ENCODE measurements at places on chromosomes 6 and 20. TPM values are rescaled to one million over a fixed set of nuclear protein-coding genes. Genes with fewer than 3 reads are reported as not detected.

FNDC1 gene
- total RNA-seq: not detected

ELOVL4 gene
- 0.74 TPM for total RNA-seq

- no peak for DNase-seq
Observed at GRCh38 chr20:20713244-20713765, 861 bp upstream of the RALGAPA2 start.

DNA sequence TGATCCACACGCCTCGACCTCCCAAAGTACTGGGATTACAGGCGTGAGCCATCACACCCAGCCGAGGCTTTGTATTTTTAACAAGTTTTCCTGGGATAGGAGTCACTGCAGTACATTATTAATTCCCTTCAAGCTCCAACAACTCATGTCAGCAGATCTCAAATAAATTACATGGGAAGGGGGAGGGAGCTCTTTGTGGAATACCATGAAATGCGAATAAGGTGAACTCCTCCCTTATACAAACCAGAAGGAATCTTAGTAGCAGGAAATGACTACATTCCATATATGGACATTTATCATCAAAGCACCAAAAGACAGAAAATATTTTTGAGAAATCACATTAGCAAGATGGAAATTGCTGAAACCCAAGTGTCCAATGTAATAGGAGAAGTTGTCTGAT, 2.9 kb downstream of the GSS start:
- DNase-seq: no peak

GRCh38 chr6:136739501-136739900, 52.8 kb downstream of the MAP3K5 start:
- DNase-seq: no peak

GRCh38 chr20:36624068-36624943, 18.7 kb downstream of the RAB5IF start:
- no peak for DNase-seq

DNA sequence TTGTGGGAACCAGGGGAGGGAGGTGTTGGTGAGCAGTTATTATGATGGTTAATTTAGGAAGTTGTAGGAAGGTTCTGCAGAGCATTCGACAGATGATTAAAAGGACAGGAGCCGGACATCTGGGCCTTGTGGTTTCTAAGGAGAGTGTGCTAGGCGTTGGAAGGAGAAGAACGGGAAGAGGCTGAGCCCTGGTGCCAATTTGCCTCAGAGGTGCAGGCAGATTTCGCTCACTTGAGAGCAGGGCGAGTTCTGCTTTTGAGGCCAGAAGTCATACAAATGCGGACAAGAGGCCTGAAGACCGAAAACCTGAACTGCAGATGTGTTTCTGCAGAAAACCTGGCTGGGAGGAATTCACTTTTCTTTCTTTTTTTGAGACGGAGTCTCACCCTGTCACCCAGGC, 30.5 kb upstream of the RPS6KA2 start:
- DNase-seq: no peak

Measured in natural killer cell treated with Interleukin-12 subunit alpha and Interleukin-12 subunit beta and Interleukin-15 and Interleukin-18, amount 100 ng/mL, for 72 hours (primary cell).